CD4-positive, alpha-beta T cell treated with Interleukin-6 for 4 hours (primary cell): ENCODE measurements at places on chromosomes 7 and 10.

DNA sequence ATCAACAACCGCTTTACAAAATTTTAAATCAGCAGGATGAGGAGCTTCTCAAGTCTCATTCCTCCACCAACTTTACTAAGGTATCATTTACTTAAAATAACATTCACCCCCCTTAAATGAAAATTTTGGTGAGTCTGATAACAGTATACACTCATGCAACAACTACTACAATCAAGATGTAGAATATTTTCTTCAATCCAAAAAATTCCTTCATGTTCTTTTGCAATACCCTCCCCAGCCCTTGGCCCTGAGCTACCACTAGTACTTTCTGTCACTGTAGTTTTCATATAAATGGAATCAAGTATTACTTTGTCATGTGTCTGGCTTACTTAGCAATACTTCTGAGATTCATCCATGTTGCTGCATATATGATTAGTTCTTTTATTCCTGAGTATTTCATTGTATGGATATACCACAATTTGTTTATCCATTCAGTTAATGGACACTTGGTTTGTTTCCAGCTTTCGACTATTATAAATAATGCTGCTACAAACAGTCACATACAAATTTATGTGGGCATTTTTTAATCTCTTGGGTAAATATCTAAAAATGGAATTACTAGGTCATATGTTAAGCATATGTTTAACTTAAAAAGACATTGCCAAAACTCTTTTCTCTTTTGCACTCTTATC is 43.0 kb downstream of the NT5C2 start:
- no peak for DNase-seq

GRCh38 chr10:5940807-5941218 is 36.5 kb downstream of the IL15RA start:
- no peak for DNase-seq

DNA sequence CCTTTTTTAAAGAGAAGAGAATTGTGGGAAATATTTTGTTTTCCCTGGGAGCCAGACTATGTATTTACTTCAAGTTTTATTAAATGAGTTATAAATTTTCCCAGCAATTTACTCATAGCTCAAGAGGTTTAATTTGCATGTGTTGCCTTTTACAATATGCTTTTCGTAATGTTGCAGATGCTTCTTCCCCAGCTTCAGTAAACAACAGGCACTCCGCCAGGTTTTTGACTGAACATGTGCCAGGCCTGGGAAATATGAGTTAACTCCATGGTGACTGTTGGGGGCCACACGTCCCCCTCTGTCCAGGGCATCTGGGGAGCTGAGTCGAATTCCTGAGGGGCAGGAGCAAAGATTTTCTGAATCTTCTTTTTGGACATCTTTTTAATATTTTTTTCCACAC is 545.7 kb downstream of the LRMDA start:
- DNase-seq: no peak

DNA sequence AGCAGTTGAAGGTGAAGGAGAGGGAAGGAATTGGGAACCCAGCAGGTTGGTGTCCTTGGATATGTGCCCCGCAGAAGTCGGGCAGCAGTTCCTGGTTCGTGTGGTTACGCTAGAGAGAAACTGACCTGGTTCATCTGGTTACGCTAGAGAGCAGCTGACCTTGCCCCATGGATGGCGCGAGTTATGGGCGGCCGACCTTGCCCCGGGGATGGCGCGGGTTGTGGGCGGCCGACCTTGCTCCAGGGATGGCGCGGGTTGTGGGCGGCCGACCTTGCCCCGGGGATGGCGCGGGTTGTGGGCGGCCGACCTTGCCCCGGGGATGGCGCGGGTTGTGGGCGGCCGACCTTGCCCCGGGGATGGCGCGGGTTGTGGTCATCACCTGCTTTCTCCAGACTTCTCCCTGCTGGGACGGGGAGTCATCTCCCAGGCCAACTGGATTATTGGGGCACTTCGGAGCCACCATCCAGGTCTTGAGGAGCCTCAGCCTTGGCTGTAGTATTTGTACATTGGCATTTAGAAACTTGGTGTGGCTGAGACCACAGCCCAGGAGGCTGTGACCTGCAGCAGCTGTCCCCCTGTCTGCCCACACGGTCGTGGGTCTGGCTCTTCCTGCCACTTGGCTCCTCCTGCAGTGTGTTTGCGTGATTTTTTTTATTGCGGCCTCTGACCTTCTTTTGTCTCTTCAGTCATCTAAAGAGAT is 6.1 kb downstream of the GET4 start:
- no peak for DNase-seq

DNA sequence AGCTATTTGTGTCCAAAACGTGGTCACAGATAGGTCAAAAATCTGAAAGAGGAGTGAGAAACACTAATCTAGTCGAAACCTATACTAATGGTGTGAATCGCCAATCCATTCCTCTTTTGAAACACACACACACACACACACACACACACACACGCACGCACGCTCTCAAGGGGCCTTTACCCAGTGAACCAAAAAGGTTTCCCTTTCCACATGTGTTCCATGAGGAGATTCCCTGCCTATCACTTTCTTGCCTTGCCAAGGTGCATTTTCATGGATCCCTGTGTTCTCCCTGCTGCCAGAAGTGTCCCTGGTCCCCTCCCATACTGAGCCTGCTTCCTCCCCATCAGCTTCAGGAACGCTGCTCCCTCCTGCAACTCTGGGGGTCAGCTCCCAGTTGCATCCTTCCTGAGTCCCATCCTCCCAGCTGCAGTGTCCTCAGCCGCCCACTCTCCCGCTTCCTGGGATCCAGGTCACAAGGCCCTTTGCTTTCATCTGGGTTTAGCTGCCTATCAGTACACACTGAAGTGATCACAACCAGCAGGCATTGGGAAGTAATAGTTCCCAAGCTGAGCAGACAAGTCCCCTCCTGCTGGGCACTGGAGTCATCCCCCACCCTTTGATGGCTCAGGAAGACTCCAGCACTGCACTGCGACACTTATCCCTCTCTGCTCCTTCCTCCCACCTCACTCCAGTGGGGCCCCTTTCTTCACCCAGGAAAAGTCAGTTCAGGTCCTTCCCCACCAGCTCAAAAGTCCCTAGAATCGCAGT is 49.2 kb upstream of the KCNMA1 start:
- DNase-seq: no peak

DNA sequence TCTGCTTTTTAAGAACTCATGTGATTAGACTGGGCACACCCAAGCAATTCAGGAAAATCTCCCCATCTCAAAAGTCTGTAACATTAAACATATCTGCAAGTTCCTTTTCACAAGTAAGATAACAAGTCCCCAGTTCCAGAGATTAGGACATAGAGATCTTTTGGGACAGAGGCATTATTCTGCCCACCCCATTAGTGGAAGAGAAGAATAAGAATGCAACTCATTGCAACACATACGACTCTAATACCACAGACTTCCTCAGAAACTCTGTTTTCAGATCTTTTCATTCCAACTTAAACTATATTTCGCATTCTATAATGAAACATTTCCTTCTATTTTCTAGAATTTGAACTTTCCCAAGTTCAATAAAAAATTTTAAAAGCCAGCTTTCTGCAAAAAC is 137.7 kb downstream of the SEMA3C start:
- DNase-seq: no peak

DNA sequence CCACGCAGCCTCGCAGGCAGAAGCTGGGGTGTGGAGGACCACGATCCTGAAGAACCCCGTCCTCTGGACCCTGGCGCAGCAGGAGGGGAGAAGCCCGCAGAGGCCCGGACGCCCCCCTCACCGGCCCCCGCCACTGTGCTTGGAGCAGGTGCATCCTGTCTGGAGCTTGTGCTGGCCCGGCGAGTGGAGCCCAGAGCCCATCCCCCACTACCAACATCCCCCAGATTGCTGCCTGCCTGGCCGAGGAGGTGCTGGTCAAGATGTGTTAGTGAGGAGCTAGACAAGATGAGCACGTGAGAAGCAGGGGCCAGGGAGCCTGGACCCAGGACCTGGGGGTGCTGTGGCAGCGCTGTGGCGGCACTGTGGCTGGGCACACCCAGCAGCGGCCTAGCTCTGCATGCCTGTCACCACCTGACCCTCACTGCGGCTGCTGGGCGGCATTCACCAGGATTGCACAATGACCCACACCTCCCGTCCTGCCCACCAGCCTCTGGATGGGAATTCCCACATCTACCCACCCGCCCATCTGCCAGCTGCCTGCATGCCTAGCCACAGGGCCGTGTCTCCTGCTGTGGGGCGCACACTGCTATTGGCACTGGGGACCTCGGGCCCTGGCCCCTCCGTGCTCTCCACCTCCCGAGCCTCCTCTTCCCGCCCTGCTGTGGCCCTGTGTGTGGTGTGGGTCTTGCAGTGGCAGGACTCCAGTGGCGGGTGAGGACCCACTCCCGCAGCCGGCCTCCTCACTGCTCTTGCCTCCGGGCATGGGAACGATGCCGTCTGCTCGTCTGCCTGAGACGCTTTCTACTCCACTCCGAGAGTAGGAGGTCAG is 11.8 kb downstream of the GPR146 start:
- DNase-seq: peak; percentile 22

GRCh38 chr7:94913391-94913790 is 6.0 kb downstream of the PPP1R9A start:
- DNase-seq: no peak

DNA sequence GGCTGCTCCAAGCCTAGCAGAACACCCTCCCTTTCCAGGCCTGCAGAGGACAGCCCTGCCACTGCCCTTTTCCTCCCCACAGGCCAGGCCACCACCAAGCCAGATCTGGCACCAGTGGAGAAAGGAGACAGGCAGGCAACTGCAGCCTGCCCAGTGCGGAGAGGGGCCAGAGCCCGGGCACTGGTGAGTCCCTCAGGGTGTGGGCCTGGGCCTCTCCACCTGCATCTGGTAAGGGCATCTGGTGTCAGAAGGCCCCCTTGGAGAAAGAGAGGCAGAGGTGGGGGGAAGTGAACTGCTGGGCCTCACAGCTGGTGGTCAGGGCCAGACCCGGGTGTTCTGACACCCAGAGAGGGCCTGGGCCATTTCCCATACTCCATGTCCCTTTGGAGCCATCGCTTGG is 27.9 kb downstream of the ZNF783 start:
- DNase-seq: no peak

DNA sequence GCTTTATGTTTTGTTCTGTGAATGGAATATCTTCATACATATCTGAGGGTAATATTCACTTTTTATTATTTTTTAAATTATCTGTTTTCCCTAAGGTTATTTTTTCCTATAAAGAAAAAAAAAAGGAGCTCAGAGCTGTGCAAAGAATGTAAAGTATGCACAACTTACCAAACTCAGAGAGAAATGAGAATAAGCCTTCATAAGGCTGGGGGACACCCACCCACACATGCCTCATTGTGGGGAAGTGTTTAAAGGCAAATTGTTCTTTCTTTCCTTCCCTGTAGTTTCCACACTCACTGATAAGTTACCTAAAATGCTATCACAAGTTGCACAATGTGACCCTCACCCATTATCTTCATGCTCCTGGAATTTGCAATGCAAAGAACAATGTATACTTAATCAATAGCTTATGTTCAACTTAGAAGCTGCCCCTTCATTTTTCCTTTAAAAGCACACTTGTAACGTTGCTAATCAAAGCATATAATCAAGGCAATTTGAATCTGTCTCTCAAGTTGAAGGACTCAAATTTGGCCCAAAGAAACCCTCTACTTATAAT is 108.1 kb downstream of the GNAT3 start:
- no peak for DNase-seq

DNA sequence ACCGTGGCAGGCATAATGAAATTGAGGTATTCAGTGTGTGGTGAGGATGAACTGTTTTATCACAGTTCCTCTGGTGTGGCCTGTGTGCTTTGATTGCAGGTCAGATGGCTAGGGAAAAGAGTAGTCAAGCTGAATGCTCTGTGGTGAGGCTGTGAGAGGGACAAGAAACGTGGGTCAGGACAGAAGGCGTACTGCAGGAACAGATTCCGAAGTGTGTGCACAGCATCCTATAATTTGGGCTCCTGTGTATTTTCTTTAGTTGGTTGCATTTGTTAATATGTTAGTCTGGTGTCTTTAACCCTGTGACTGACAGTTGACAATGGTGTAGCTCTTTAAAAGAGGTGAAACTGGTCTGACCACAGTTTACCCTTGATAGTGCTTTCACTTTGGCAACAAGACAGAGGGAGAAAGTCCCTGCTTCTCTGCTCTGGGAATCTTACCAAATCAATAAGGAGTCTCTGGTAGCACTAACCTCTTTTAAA is 76.5 kb downstream of the AUTS2 start:
- DNase-seq: no peak

DNA sequence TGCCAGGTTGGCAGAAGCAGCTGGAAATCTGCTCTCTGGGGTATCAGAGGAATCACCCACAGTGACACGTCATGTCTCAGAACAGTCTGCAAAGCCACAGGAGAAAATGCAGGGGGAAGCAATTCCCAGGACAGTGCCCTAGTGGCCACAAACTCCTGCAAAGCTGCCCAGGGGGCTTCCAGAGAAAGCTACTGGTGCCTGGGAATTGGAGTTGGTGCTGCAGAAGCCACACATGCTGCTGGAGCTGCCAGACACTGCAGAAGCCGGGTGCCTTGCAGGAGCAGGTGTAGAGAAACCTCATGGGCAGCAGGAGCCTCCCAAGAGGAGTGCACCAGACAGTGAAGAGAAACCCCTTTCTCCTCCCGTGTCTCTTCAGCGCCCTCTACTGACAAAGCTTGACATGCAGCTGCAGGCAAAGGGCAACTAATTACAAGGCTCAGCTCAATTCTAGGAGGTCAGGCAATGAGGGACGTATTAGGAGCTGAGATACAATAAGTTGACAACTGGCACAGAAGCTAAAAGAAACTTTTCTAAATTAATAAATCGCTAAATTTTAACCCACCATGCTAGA is 30.2 kb upstream of the NUB1 start:
- peak; percentile 7 for DNase-seq

DNA sequence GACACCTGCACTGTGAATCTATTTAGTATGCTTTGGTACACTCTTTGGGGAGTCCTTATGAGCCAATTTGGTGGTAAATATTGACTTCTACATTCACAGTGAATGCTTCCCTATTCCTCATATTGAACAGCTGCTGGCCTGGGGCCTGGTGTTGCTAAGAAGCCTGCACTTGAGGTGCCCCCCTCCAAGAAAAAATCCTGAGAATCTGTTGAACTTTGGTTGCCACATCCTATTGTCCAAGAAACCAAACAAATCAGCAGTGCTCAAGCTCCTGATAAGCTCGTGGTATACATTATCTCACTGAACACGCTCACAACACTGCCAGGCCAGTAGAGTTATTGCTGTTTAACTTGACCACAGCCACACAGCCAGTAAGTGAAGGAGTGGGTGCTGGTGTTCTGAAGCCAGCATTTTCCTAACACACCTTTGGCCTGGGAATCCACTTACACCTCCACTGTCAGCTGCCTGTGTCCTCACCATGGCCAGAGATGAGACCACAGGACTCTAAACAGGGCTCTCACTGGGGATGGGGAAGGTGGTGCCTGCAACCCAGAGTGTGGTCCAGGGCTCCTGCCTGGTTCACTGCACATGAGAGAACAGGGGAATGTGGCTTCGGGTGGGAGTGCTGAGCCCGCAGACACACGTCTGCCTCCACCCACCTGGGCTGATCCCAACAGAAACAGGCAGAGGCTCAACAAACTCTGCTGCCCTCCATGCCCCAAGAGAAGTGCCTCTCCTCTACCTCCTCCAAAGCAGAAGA is 6.7 kb downstream of the DDC start:
- DNase-seq: no peak

- no peak for DNase-seq
Observed at GRCh38 chr7:111564078-111564477, 1.8 kb upstream of the IMMP2L start.

- no peak for DNase-seq
Observed at GRCh38 chr10:21100871-21101514, 203.9 kb upstream of the NEBL start.

- peak; percentile 18 for DNase-seq
Observed at GRCh38 chr7:70797109-70797514, 334.8 kb upstream of the GALNT17 start.
